CD4-positive, alpha-beta T cell treated with Interleukin-21 for 1 hour (primary cell): ENCODE measurements at places on chromosomes 7 and 10.

DNA sequence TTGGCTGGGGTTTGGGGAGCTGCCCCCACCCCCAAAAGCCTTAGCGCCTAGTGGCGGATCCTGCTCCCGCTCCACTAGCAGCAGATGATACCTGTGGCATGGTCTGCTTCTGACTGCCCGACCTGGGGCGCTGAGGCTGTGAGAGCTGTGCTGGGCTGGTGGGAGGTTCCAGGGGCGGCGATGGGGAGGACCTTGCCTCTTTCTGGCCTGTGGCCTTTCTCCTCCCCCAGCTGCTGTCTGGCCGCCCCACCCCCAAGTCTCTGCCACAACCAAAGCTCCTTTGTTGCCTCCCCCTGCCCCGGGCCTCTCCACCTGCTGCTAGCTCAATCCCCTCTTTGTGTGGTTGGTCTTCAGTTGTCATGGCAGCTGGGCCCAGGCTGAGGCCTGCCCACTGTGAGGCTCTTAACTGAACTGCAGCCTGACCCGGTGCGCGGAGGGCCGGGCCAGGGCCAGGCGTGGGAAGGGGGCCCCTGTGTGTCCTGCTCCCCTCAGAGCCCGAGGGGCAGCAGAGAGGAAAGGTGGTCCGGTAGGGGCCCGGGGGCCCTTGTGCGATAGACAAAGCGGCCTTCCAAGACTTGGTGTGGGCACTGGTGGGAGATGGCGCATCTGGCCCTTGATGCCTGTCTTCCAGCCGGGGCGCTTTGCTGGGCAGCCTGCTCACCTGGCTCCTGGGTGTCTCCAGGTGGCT, 4.7 kb downstream of the ZNF775 start:
- no peak for DNase-seq

DNA sequence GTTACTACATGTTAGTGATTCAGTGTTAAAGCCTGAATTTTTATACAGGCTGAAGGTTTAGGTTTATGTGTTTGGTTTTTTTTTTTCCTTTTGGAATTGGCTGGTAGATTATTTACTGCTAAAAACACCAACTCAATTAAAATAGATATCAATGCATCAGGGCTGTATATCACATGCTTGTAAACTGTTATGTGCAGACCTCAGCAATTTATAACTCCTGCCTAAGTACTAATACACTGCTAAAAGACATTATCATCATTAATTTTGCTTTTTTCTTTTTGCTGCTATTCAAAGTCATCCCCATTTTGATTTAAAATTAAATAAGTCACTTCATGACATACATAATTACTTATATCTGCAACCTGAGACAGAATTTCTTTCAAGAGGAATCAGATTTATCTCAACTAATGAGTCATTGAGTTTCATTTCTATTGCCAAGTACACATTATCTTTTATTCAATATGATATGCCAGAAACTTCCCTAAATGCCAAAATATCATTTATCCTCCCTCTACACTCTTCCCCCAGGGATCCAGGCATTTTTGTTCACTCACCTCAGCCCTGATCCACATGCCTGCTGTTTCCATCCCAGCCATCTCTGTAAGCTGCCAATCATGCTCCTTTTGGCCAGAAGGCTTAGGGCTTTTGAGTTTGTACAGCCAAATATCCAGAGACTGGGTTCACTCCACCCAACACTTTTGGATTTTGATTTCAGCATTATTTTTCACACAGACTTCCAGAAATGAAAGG, 98.5 kb downstream of the POLR1F start:
- DNase-seq = no peak

- no peak for DNase-seq
Observed at GRCh38 chr7:129176916-129177710, 11.3 kb upstream of the SMO start.

- no peak for DNase-seq
Observed at GRCh38 chr7:120813546-120814252, 44.2 kb downstream of the TSPAN12 start.

DNA sequence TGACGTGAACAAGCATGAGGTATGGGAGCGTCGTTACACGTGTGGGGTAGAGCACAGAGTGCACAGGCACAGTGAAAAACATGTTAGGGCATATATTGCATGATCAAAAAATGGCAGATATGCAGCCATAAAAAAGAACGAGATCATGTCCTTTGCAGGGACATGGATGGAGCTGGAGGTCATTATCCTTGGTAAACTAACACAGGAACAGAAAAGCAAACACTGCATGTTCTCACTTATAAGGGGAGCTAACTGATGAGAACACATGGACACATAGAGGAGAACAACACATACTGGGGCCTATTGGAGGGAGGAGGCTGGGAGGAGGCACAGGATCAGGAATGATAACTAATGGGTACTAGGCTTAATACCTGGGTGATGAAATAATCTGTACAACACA, 66.3 kb downstream of the TACC2 start:
- DNase-seq = no peak

DNA sequence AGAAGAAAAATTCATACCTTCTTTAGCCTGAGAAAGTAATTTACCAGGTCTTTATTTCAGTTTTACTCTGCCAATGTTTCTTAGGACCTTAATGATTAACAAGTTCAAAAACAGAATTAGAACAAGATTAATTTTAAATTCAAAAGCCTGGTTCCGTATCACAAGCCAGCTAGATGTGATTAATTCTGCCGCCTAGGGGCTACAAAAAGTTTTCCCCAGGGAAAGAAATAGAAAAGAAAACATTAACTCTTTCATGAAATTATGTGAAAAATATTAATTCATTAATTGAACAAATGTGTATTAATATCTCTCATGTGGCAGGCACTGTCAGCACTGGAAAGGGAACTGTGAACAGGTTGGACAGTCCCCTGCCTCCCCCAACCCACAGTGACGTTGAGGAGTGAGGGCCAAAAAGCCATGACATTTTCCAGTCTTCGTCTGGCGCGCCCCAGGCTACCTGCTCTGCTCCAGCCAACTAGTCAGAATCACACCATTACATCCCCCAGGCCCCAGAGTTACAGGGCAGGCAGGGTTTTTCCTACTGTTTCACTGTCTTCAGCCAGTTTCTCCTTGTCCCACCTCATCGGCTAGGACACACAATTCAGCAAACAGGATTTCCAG, 20.1 kb downstream of the TMEM176A start:
- DNase-seq = no peak

- no peak for DNase-seq
Observed at GRCh38 chr7:3917436-3917835, 616.4 kb downstream of the SDK1 start.

DNA sequence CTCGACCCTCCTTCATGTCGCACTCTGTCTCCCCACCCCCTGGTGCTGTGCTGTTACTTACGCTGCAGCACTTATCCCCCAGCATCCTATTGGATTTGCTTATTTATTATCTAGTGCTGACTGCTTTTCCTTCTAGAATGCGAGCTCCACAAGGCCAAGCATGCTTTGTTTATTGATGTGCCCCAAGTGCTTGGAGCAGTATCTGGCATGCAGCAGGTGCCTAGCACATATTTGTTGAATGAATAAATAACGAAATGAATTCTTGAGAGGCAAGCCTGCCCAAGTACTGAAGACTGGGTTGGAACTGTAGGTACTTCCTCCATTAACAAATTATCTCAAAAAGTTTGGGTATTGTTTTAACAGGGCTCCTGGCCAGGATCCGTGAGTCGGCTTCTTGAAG, 24.8 kb upstream of the ZNF32 start:
- DNase-seq = no peak
